ENCODE measurements at places on chromosomes 4 and X.

DNA sequence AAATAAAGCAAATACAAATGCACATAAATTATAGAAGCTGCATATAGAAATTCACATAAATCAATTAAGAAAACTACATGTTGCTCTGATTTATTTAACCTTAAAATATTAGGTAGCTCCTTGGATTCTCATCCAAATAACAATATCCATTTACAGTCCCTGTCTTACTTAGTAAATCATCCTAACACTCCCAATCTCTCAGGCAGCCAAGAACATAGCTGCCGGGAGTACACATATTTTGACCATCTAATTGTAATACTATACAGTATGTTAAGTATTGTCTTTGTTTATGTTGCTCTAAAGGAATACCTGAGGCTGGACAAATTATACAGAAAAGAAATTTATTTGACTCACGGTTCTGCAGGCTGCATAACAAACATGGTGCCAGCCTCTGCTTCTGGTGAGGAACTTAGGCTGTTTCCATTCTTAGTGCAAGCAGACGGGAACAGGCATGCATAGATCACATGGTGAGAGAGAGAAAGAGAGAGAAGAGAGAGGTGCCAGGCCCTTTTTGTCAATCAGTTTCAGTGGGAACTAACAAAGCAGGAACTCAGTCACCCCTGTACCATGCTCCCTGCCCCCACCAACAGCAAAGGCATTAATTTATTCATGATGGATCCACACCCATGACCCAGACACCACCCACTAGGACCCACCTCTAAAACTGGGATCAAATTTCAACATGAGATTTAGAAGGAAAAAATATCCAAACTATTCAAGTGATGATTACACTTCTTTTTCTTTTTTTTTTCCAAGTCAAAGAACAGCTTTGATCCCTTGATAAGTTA lies 614.8 kb upstream of the TECRL start:
- no peak for DNase-seq

DNA sequence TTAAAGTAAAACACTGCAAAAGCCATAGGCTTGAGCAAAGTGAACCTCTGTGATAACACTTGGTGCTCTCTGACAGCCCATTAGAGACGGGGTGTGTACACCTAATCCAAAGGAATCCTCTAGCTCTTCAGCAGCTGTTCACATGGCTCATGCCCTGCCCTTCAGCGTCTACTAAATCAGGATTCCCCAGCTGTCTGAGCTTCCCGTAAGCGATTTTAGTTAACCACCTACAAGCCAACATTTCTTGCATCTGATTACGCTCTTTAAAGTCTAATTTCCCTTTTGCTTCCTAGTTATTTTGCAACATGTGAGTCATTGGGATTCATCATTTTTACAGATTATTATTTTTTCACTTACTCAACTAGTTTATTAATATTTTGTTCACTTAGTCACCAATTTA lies 6.5 kb downstream of the DMD start:
- no peak for DNase-seq

- no peak for DNase-seq
These were observed 230.7 kb upstream of the GK2 start for GRCh38 chr4:79638735-79639134.

DNA sequence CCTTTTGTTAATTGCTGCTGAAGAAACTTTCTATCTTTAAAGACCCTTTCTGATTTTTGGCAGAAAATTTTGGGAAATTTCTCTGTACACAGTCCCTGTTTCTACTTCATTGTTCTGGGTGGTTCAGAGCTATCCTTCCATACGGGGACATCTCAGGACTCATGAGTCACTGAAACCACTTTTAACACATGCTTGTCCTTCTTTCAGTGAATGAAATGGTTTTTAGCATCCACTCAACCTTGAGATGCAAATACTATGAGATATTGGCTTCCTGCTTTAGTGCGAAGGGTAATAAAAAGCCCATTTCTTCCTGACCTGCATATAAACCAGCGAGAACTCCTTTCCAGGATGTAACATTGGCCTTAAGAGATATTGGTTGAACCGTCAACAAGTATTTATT lies 158.0 kb downstream of the REPS2 start:
- DNase-seq = no peak

DNA sequence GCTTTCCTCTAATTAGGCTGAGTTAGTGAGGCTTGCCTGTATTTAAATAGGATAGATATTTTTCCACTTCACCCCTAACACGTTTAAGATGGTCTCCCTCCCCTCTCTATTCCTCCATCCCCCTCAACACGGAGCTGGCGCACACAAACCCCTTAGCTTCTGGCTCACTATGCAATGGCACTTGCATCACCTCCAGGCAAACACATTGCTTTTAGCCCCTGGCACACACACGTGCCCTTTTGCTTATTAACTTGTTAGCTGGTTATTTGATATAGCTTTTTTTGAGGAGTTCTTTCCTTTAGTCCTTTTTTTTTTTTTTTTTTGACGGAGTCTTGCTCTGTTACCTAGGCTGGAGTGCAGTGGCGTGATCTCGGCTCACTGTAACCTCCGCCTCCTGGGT lies 94.3 kb downstream of the HDAC8 start:
- no peak for DNase-seq

DNA sequence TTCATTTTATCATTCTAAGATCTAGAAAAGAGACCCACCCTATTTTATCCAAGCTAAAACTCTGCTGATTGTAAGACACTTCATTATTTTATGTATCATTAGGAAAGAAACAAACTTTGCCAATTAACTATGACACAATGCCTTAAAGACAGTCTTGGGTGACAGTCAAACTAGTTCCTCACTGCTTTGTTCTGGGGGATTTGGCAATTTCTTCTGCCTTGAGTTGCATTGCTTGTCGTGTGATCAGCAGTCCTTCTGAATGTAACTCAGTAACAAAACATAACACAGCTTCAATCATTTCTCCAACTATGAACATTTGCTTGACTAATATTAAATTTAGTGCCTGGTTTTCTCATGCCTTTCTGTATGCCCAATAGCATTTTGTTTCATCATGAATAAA lies 577.9 kb upstream of the DIPK2B start:
- DNase-seq = no peak

GRCh38 chrX:106862972-106863688 lies 40.0 kb downstream of the RIPPLY1 start:
- no peak for DNase-seq

GRCh38 chrX:20620306-20620705 lies 353.6 kb upstream of the RPS6KA3 start:
- no peak for DNase-seq

DNA sequence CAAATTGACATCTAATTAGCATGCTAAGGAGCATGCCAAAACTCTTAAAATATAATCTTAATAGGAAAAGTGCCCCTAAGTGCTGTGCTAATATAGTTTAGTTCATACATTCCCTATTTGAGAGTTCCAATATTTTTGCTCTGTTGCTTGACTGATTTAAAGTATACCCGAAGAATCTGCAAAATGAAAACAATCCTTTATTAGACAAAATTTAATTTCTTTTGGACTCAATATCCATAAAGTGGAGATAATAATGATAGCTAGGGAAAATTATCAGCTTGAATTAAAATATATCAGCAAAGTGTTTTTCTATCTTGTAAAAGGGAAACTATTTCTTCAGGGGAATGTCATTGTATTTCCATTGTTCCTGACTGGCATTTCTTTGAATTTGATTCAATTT lies 196.0 kb upstream of the NPY2R start:
- no peak for DNase-seq

- no peak for DNase-seq
These were observed 20.9 kb upstream of the PRMT9 start for GRCh38 chr4:147704846-147705245.

DNA sequence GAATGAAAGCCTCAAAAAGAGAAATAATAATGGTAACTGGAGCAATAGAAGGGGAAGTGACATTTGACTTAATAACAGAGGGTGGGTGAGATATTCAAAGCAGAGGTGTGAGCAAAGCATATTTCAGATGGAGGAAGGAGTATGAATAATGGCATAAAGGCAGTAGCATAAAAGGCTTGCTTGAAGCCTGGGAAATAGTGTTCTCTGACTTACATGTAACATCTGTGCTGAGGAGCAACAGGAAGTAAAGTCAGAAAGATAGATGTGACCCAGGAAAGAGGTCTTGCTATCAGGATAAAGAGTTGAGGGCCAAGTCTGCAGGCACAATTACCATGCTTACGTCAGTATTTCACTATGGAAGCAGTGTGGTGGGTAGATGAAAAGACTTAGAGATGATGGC lies 28.4 kb downstream of the ATP10D start:
- no peak for DNase-seq

GRCh38 chr4:113116414-113117357 lies 67.2 kb downstream of the ANK2 start:
- no peak for DNase-seq

- DNase-seq = no peak
These were observed 65.6 kb downstream of the USO1 start for GRCh38 chr4:75790024-75790423.

DNA sequence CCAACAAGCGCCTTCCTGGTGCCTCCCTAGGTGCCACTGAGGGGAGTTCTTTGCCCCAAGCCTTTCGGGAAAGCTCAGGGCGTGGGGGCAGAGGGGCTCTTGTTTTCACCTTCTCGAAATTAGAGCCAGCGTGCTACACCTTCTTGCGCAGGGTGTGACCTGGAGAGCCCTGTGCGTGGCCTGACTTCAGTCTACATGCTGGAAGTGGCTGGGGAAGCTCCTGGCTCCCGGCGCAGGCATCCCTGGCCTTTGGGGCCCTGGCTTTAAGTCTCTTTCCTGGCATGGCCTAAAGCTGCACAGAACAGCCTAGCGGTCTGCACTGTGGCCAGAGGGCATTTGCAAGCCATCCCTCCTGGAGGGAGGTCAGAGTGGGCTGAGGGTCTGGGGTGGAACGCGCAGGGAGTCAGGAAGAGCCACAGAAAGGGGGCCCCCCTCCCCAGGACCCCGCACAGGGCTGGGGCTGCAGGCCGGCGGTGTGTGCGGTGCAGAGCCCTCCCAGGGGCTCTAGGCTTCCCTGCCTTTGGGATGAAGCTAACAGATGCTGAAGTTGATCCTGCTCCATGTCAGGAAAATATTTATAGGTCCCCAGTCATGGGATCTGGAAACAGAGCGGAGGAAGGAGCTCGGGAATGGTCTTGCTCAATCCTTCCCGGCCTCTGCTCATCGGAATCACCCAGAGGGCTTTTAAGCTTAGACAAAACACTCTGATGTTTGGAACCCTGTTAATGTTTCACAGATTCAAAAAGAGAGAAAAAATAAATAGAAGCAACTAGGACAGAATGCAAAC lies 781 bp upstream of the SPON2 start:
- no peak for DNase-seq

- DNase-seq = no peak
These were observed 111.7 kb upstream of the TAPT1 start for GRCh38 chr4:16337936-16338335.

DNA sequence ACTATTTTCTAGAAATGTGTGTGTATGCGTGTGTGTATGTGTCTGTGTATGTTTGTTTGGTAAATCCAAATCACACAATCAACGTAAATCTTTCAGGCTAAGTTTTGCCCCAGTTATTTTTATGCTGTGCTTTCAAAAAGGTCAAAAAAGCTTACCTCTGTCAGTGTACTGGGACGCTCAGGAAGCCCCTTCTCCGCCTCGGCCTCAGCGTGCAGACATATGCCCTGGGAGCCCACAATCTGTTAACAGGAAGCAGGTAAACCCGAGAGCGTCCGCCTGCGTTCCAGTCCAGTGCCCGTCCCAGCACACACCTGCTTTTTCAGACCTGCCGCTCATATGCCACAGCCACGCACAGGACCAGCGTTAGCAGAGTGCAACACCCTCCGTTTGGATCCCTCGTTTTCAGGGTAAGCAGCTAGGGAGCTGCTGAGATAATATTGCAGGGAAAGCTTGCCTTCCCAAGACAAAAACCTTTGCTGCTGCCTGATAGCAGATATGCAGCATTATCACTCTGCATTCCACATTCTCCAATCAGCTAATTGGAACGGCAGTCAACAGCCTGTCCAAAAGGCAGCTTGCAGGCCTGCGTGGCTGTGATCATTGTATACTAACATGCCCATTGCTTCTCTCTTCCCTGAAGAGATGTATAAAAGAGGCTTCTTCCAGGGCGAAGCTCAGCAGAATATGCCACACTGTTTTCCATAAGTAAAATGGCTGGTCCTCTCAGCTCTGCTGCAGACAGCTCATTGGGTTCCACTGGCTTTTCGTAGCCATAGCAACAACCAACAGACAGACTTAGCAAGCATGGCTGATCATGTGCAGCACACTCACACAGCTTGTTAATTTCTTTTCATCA lies at the start of gene SORBS2:
Gene SORBS2 (minus strand): TSS at position 686 of the 856 bp plus-strand sequence. CDS start 121,623 bp downstream, outside the sequence.
- no peak for DNase-seq

DNA sequence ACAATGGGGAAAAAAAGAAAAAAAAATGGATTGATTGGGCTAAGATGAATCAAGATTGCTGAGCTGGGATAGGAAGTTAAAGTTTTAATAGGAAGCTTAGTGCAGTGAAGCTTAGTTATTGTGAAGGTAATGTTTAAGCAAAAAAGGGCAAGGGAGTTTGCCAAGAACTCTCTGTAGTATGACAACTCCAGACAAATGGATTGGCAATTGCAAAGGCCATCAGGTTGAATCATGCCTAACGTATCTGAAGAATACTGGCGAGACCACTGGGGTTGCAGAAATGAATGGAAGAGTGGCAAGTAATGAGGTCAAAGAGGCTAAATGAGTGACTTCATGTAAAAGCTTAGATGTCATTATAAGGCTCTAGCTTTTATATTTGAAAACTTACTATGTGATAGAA lies 1654.0 kb downstream of the PCDH7 start:
- DNase-seq = no peak

DNA sequence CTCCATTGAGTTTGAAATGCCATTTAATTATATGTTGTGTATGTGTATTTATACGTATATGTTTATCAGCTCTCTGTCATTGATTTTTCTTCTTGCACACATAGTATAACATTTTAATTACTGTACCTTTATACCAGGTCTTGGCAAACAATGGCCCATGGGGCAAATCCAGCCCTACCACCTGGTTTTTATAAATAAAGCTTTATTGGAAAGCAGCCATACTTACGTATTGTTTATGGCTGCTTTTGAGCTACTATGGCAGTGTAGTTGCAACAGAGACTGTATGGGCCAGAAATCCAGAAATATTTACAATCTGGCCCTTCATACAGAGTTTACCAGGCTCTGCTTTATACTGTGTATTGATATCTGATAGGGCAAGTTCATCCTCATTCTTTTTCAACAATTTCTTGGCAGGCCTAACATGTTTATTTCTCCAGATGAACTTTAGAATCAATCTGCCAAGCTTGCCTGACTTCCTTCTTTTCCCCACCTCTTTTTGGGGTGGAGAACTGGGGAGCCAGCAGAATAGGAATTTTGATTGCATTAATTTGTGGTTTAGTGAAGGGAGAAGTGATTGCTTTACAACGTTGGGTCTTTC lies 15.8 kb downstream of the DCUN1D4 start:
- DNase-seq = no peak

- DNase-seq = no peak
These were observed 31.6 kb downstream of the CD40LG start for GRCh38 chrX:136679531-136679930.
